ENCODE measurements at places on chromosomes 12 and 14.

- H3K4me1 ChIP-seq = no peaks in the 10 kb centered on the region
- no peaks in the 10 kb centered on the region for H3K27me3 ChIP-seq
- no peak overlapping the region for H3K27ac ChIP-seq
- DNase-seq = no peak
Observed at GRCh38 chr14:81584495-81584894, 50.8 kb upstream of the SEL1L start.

GRCh38 chr14:49550286-49551184, 35.6 kb downstream of the RPS29 start:
- H3K27ac ChIP-seq = no peak overlapping the region
- H3K27me3 ChIP-seq = no peaks in the 10 kb centered on the region
- no peaks in the 10 kb centered on the region for H3K4me1 ChIP-seq
- H3K36me3 ChIP-seq = no peaks in the 10 kb centered on the region

- H3K4me3 ChIP-seq = no peak overlapping the region
- H3K36me3 ChIP-seq = no peaks in the 10 kb centered on the region
- H3K4me1 ChIP-seq = no peaks in the 10 kb centered on the region
- no peak overlapping the region for H3K27ac ChIP-seq
Observed at GRCh38 chr14:64963611-64964010, 8.5 kb downstream of the RAB15 start.

DNA sequence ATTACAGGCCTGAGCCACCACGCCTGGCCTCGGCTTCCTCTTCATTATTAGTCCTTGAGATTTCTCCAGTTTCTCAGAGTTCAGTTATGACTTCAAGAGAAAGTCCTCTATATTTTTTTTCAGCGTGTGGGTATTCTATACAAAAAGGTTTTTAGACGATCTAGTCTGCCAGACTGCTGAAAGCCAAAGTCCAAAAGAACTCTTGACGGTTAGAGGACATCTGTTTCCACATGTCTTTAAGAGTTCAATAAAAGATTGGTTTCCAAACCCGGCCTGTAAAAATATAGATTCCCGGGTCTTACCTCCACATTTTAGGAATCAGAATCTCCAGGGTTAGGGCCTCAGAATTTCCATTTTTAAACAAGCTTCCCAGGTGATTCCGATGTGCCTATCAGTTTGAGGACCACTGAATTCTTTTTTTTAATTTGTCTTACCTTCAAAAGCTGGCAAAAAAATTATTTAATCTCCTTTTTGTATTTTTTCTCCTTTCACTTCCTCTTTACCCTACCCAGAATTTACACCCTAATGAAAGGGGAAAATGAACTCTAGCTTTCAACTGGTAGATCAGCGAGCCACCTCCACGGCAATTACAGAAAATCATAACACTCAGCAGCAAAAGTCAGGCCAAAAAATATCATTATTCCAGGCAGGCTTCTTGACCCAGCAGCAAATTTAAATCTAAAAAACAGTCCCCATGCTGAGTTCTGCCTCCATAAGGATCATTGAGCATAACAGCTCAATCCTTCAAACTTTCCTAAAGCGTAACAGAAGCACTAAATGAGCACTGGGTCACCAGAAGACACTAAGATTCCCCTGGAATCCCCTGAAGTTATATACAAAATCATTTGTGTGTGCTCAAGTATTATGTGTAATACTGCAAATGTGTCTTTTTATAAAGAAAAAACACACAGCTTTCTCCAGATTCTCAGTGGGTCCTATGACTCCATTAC, 8.7 kb downstream of the NT5DC3 start:
- DNase-seq = no peak
- no peak overlapping the region for H3K4me3 ChIP-seq
- peaks cover 8% of the 10 kb centered on the region for H3K4me1 ChIP-seq
- H3K36me3 ChIP-seq = no peaks in the 10 kb centered on the region
- H3K27ac ChIP-seq = peak overlapping the region; percentile 76
- no peaks in the 10 kb centered on the region for H3K27me3 ChIP-seq

GRCh38 chr12:117699575-117699974, 269.2 kb downstream of the KSR2 start:
- H3K4me1 ChIP-seq = no peaks in the 10 kb centered on the region
- no peak overlapping the region for H3K27ac ChIP-seq
- H3K4me3 ChIP-seq = no peak overlapping the region
- no peaks in the 10 kb centered on the region for H3K27me3 ChIP-seq
